Activated CD4-positive, CD25-positive, alpha-beta regulatory T cell (primary cell): ENCODE measurements at places on chromosomes 1 and 21.

DNA sequence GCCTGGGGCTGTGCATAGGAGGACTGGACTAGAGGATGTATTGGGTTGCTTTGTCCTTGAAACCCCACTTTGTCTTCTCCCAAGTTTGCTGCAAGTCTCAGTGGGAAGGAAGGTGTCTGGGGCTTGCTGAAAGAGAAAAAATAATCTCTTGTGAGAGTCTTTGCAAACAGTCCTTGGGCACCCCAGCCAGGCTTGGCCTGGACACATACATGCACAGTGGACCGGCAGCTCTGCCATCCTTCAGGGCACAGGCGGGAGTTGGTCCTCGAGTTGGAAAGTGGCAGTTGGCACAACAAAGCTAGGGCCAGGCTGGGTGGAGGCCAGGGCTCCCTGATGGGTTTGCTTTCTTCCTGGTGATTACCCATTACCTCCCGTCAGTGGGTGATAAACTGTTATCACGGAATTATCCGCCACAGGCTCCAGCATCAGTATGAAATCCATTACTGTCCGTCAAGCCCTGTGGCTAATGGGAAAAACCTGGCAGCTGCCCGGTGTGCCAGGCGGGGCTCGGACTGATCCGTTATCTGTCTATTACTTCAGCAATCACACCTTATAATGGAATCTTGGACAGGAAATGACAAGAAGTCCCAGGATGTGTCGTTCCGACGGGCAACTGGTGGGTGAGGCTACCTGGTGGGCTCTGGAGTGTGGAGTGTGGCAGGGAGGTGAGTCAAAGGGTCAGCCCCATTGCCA lies 265.7 kb downstream of the GRIK3 start:
- no peak for DNase-seq

DNA sequence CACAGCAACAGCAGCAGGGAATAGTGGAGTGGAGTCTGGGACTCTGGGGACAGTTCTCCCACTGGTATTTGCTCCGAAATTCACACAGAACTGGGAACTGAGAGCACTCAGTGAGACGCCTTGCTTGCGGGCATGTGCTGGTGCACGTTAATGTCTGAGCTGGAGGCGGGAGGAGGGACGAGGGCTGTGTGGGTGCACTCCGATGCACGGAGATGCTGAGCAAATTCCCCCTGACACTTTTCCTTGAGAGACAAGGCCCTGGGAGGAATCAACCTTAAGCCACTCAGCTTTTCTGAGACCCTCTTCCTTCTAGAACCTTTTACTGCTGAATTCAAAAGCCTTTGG lies 2.8 kb downstream of the RGS8 start:
- no peak for DNase-seq

- no peak for DNase-seq
These were observed 59.0 kb downstream of the NDUFS5 start for GRCh38 chr1:39085174-39085573.

- DNase-seq = no peak
These were observed at the start of gene KRTAP10-9 for GRCh38 chr21:44626673-44627143. TSS of gene KRTAP10-9 (plus strand) at chr21:44627093. CDS start at chr21:44627172, 79 bp downstream.

DNA sequence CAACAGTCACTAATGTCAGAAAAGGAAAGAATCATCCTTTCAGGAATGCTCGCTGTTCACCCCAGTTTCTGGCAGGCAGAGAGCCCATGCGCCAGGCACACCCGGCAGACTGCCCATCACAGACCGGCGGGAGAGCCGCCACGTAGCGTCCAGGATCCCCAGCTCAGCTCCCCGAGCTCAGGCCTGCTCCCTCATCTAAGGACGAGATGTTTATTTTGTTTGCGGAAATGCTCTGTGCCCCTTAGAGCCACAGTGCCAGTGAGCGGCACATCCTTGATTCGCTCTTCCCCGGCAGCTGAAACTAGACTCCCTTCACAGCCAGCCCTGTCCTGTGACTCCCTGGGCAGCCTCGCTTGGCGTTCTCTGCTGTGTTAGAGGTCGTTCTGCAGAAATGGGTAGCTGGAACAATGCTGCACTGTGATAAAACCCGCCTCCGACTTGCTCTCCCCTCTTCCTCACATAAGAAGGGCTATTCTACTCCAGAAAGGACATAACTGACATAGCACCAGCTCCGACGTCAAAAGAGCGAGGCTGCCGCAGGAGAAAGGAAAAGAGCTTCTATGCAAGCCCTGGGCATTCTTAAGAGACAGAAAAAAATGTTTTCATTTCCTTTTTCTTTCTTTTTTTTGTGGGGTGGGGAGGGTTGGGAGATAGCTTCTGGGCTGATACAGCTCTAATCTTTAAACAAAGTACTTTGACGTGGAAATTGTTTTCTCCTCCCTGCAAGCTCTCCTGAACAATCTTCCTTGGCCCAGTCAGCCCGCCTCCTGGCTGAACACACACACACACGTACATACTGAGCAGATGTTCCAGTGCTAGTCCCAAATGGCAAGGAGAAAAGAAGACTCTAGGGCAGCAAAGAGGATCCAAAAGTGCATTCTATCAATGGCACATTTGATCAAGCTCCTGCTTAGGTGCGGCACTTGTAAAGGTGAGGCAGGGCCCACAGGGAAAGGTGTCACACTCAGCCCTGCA lies 37.2 kb downstream of the MRAP start:
- no peak for DNase-seq

DNA sequence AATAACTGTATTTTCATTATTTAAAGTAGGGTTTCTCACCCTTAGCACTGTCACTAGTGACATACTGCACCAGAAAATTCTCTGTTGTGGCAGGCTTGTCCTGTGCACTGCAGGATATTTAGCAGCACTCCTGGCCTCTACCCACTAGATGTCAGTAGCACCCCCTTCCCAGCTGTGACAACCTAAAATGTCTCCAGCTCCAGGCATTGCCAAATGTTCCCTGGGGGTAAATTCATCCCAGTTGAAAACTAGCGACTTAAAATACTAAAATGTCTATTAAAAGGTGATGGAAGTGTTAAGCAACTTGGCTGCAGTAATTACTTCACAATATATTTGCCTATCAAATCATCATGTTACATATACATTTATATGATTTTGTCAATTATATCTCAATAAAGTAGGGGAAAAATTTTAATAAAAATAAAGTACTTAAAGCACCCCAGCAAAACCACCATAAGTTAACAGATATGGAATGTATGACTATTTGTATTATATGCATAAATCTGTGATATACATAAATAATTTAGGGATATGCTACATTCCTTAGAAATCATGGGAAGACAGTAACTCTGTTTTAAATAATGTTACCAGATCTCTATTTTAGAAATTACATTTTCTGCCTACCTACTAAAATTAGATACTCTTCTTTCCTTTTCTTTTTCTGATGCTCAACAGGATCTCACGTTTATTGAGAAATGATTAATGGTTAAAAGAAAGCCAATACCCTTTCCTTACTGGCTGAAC lies 74.6 kb downstream of the ARID4B start:
- peak; percentile 12 for DNase-seq

DNA sequence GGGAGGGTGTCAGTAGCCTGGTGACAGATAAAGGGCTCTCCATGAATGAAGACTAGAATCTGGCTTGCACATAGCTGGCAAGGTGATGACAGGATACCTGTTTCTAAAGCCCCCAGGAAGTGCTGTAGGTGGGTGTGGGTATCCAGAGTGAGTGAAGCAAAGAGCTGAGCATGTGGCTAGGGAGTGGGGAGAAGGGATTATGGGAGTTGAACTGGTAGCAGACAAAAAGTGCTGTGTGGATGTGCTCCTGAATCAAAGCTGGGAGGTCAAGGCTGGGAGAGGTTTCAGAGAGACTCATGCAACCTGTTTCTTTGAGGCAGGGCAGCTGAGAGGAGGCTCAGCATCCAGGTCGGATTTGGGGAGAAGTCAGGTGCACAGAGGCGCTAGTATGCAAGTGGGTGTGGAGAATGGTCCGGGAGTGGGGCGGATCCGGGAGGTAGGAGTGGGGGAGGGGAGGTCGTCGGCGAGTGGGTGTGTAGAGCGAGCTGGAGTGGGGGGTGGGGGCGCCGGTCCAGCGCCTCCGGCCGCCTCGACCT lies 600 bp downstream of the ASTN1 start:
- no peak for DNase-seq

- DNase-seq = peak; percentile 20
These were observed 1.4 kb upstream of the SRRM1 start for GRCh38 chr1:24641646-24642151.

GRCh38 chr1:62294261-62294660 lies 25.0 kb downstream of the KANK4 start:
- DNase-seq = no peak

- no peak for DNase-seq
These were observed 146.1 kb upstream of the FGGY start for GRCh38 chr1:59150577-59151386.

- no peak for DNase-seq
These were observed 149.1 kb downstream of the ZNF281 start for GRCh38 chr1:200260597-200261335.

GRCh38 chr1:41226815-41227434 lies 15.2 kb downstream of the SCMH1 start:
- no peak for DNase-seq

- no peak for DNase-seq
These were observed 58.3 kb upstream of the SDC3 start for GRCh38 chr1:30966690-30967369.

- no peak for DNase-seq
These were observed 13.0 kb upstream of the NEK7 start for GRCh38 chr1:198143797-198144196.

DNA sequence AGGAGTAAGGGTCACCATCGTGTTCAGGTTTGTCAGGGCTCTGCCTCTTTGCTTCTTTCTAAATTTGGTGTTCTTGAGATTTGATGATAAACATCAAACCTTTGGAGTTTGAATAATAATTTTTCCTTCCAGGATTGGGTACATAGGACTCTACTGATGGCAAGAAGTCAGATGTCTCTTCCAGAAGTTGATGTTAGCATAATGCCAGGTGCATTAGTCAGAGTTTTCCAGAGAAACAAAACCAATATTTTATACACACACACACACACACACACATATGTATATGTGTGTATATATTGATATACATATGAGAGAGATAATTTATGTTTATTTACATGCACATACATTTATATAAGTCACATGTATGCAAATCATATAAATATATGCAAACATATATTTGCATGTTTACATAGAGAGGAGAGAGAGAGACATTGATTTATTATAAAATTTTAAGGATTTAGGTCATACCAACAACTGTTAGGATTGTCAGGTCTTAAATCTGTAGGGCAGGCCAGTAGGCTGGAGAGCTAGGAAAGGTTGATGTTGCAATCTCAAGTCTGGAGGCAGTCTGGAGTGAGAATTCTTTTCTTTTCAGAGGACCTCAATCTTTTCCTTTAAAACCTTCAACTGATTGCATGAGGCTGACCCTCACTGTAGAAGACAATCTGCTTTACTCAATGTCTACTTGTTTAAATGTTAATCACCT lies 199.2 kb downstream of the HLX start:
- no peak for DNase-seq

DNA sequence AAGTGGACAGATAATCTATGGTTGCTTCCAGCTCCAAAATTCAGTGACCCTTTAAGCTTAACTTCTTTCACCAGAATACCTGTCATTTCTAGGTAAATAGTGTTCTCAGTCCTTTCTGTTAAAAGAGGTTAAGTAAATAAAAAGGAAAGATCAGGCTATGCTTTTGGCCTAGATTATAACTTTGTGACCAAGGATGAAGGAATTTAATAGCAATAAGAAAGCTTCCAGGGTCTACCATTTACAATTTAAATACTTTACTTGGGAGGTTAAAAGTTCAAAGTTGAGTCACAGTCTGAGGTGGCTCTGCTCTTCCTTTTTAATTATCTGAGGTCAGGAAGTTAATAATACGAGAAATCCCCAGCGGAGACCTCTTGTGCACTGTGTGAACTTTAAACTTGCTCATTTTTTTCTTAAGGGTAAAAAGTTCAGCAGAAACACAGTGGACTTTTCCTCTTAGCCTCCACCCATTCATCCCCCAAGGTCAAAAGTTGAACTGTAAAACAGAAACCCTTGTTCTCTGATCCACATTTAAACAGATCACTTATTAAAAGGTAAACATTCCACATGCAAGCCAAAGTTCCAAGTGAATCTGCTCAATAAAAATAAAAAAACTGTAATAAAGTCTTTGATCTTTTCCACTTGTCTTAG lies 187.1 kb downstream of the NRIP1 start:
- DNase-seq = no peak

- no peak for DNase-seq
These were observed 43.8 kb downstream of the DDR2 start for GRCh38 chr1:162676087-162676486.

DNA sequence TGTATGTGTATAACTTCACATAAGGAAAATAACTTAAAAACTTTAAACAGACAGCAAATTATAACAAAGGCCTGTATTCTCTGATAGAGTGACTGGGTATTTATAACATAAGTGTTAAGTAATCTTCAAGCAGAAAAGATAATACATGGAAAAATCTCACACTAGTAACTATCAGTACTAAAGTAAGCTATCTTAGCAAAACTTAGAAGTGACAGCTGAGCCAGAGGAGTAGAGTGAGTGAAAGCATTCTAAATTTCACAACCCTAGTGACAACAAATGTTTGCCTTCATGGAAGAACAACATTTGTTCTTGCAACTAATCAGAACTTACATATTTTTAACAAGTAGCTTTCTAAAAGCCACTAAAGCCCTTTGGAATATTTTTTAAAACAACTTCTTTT lies 74.5 kb upstream of the B3GALT2 start:
- no peak for DNase-seq
